ENCODE measurements at places on chromosomes 12 and 14.

GRCh38 chr12:3161861-3162260 lies 84.7 kb downstream of the TSPAN9 start:
- DNase-seq: no peak

DNA sequence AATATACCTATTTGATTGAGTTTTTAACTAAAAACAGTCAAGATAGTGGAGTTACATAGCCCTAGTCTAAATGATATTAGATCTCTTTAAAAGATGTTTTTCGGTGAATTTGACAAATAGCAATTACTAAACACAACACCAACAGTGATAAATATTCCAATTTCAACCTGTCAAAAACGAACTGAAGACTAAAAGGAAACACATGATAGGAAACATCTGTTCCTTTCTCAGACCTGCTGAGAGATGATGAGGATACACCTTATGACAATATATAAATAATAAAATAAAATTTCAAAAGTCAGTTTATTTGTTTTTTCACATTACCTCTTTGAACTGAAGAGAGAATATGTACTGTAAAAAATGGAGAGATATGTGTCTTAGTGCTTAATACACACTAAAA lies 232.7 kb downstream of the RASSF9 start:
- no peak for DNase-seq

GRCh38 chr12:116528498-116528897 lies 30.7 kb upstream of the MAP1LC3B2 start:
- DNase-seq: no peak

DNA sequence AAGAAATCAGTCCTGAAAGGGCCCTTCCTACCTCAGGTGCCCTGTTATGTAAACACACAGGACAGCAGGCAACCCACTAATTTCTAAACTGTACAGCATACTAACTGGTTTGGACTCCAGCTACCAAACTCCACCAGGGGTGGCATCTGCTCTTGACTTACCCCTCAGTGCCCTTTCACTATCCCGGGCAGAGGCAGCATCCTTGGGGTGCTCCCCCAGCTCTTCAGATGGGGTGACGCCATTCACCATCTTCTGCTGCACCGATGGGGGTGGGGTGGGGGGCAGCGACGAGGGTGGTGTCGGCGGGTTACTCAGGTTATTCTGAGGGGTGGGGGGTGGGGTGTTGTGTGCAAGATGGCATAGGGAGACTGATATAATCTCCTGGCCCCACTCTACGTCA lies 11.5 kb upstream of the PRKAG1 start:
- no peak for DNase-seq

- no peak for DNase-seq
These were observed 75.8 kb downstream of the DIO2 start for GRCh38 chr14:80135305-80136088.

GRCh38 chr12:5244513-5244972 lies 187.4 kb upstream of the NTF3 start:
- no peak for DNase-seq

DNA sequence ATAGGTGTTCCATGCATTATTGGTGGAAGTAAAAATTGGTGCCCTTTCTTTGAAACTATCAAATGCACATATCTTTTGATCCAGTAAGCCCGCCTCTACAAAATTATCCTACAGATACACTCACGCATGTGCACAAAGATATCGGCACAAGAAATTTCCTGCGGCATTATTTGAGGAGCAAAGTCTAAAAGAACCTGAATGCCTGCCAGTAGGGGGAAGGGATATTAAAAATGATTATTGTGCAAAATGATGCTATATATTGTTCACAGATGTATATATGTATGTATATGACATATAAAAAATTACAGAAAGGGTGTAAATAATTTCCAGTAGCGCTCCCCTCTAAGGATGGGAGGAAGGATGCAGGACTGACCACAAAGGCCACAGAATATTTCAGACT lies 24.7 kb upstream of the ADIPOR2 start:
- no peak for DNase-seq

- DNase-seq: no peak
These were observed 18.6 kb upstream of the RIN3 start for GRCh38 chr14:92495027-92495426.

DNA sequence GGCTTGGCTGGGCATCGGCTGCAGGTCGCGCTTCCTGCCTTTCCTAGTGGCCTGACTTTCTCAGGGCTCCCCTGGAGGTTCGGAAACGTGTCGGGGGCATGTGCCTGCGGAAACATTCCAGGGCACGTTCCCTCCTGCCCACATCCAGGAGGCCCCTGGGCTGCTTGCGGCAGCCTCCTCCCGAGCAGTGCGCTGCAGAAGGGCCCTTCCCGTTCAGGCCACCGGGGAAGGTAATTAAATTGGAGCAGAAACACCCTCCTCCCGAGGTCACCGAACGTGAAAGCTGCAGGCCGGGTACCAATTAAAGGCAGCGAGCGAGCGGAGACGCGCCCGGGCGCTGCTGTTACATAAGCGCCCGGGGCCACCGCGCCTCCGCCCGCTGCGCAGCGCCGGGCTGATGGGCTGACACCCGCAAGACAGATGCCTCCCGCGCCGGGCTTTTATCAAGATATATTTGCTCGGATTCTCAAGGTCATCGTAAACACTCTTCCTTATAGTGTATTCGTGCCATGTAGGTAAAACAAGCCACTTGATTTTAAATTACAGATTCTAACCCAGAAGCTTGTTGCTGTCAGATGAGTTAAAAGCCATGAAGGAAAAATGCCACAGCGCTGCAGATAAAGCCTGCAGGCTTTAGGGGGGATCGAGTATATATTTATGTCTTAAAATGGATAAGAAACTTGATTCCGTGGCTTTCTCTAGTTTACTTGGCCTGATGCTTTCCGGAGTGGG lies 31.4 kb downstream of the SSPN start:
- DNase-seq: peak; percentile 19

DNA sequence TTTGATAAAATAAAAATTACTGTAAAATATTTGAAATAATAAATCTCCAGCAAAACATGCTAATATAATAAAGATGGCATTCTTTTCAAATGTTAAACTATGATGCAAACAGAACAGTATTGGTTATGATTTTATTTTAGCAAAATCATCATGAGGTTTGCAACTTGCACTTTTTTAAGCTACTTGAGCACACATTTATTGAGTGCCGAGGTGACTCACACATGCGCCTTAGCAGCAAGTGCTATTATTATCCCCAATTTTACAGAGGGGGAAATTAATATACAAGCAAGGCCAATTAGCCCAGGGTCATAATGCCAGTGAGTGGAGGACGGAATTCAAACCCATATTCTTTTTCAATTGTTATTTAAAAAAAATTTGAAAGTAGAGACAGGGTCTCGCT lies 7.3 kb downstream of the DYRK4 start:
- no peak for DNase-seq

DNA sequence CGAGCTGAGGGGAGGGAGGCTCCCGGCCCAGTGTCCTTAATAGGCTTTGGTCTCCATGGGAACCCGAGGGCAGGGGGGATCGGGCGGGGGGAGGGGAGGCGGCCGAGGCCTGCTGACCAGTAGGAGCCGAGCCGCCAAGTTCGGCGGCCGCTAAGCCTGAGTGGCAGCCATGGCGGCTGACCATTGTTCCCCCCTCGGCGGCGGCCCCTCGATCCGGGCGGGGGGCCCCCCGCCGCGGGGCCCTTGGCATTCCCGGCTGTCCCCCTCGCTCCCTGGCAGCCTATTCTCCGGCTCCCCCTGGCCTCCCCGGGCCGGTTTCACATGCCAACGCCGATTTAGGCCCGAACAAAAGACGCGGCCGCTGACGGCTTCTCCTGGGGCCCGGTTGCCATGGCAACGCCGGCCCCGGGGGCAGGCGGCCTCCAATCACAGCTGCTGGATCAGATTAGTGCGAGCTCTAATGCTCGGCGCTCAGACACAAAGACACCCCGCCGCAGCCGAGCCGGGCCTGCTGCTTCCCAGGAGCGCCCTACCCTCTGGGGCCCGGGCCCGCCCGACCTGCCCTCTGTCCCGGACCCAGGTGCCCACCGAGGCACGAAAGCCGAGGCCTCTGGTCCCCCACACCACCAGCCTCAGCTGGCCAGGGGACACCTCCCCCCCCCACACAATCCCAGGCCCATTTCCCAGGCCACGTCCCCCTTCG lies 7.3 kb downstream of the MSI1 start:
- DNase-seq: no peak

DNA sequence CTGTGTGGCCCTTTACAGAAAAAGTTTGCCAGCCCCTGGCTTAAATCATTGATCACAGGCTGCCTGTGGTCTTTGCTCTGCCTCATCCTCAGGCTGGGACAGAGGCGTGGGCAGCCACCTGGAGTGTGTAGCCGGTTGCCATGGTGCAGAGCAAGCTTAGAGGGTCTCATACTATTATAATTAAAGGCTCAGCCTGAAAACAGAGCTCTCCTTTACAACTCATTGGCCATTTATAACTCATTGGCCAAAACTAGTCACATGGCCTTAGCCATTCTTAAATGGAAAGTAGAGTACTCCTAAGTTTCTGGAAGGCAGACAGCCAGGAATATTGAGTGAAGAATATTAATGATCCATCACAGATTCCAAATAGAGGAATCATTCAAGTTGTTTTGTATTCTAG lies 3.0 kb downstream of the HSP90B1 start:
- DNase-seq: no peak

DNA sequence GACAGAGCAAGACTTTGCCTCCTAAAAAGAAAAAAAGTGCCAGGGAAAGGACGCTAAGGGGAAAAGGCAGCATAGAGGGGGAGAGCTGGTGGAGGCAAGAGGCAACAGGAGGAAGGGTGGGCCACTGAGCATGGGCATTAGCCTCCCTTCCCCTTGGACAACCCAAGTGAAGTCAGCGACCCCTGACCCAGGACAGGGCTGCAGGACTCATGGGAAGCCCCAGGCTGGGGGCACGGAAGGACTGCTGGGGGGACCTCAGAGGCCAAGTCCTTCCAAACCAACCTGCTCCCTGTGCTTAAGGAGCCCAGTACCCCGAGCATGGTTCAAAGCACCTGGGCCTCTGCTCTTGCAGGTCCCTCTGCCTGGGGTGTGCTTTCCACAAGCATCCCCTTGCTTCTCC lies 27.5 kb downstream of the CMKLR1 start:
- no peak for DNase-seq

GRCh38 chr12:92439420-92439805 lies 263.4 kb upstream of the PLEKHG7 start:
- peak; percentile 75 for DNase-seq

DNA sequence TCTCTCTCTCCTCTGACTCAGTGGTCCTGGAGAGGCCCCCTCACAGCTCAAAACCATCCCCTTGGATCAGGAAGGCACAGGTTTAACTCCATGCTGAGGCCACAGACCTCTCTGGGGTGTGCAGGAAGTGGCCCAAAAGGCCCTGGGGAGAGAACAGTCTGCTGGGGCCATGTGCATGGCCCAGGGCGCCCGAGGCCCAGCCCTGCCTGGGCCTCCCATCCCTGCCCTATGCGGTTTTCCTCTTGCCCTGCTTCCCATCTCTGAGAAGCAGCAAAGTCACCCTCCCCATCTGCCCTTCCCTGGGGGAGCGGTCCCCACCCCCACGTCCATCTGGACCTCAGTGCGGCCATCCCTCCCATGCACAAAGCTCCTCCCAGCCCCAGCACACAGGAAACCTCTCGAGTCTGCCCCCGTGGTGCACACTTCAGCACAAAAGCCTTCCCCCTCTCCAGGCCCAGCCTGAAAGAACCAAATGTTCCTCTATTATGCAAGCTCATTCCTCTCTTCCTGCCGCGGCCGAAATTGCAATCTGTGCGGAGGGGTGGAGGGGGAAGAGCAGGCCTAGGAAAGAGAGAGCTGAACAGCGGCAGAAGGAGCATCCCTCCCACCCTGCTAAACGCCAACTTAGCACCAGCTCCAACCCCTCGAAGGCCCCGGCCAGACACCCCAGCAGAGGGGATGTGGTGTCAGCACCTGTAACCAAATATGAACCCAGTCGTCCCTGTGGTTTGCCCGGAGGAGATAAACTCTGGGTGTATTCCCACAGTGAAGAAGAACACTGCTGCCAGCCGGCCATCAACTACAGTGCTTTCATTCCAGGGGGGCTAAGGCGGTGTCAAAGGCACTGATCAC lies 108.5 kb downstream of the SCARB1 start:
- no peak for DNase-seq

DNA sequence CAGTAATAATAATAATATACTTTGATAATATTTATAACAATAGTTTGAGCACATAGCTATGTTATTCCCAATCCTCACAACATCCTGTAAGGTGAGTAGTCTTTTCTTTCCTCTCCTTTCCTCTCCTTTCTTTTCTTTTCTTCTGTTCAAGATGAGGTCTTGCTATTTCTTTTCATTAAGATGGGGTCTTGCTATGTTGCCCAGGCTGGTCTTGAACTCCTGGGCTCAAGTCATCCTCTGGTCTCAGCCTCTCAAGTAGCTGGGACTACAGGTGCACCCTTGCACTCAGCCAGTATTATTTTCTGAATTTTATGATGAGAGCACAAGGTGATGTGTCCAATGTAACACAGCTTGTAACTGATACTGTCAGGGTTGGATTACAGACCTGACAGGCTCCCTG lies 134.6 kb downstream of the OTOGL start:
- DNase-seq: no peak

DNA sequence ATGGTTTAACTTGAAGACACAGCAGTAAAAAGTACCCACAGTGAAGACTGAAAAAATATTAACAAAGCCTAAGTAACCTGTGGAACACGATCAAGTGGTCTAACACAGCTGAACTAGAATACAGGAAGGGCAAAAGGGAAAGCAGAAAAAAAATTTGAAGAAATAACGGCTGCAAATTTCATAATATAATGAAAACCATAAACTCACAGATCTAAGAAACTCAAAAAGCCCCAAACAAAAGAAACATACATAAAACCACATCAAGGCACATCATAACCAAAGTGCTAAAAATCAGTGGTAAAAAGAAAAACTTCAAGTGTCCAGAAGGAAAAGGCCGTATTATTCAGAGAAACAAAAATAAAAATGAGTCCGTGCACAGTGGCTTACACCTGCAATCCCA lies 30.9 kb downstream of the SPPL3 start:
- DNase-seq: no peak

- no peak for DNase-seq
These were observed 189.7 kb upstream of the CDKN3 start for GRCh38 chr14:54207075-54207474.

GRCh38 chr12:480831-481816 lies 21.4 kb downstream of the B4GALNT3 start:
- peak; percentile 77 for DNase-seq

- no peak for DNase-seq
These were observed 19.1 kb downstream of the PGAM5 start for GRCh38 chr12:132729541-132730320.

GRCh38 chr12:122888232-122888752 lies 7.6 kb downstream of the VPS37B start:
- DNase-seq: peak; percentile 49

Measured in MG63 (cell line).